ENCODE measurements at places on chromosomes 11 and 22.
A peak's percentile ranks its signal among the peaks of the same experiment; 100 is the strongest.

GRCh38 chr11:124783002-124783401 is 17.2 kb downstream of the MSANTD2 start:
- no peak for DNase-seq

DNA sequence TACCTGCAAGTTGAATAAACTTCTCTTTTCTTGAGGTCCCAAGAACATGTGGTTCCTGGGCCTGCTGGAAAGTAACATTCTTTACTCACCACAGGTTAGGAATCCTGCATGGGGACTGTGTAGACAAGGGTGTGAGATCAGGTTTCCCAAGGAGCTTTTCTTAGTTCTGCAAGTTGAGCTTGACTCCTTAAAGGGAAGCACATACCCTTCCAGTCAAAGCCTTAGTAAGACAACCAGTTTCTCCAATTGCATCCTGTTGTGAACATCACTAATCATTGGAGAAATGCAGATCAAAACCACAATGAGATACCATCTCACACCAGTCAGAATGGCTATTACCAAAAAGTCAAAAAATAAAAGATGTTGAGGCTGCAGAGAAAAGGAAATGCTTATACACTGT is 48.3 kb upstream of the PAK1 start:
- DNase-seq, result no peak

GRCh38 chr11:133381761-133382130 is 150.6 kb downstream of the OPCML start:
- no peak for DNase-seq

DNA sequence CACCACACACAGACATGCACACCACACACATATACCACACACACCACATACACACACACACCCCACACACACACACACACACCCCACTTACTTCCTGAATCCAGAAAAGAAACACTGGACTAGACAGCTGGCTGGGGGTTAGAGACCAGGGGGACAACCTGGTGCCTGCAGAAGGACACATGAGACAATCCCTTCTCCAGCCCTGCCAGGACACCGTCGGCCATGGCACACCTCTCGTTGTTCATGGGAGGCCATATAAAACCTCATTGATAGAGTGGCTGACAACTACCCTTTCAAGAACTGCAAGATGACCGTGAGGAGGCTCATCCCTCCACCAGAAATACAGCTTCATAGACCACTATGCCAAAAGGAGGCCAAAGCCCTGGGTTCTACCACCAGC is 54.3 kb downstream of the IGSF9B start:
- DNase-seq, result no peak

DNA sequence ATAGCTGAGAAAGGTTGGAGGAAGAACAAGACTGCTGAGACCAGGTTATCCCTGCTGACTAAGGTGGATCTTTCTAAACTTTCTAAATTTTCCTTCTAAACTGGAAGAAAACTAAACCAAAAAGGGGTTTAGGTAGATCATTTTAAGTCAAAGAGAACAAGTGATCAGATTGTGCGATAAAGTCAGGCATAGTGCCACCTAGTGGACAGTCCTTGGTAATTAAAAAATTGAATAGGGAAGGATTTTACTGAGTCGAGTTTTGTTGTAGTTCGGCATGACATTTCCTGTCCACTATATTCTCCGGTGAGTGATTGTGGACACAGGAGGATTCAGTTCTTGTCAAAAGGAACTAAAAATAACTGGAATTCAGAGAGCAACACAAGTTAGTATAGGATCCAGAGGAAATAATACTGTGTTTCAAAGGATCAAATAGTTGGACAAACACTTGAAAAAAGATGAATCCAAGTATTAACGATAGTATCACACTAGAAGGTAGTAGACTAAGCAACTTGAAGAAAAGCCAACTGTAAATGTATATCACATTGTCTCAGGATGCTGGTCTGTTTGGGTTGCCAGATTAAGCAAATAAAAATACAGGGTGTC is 1236.4 kb downstream of the FAM181B start:
- DNase-seq, result peak; percentile 43

DNA sequence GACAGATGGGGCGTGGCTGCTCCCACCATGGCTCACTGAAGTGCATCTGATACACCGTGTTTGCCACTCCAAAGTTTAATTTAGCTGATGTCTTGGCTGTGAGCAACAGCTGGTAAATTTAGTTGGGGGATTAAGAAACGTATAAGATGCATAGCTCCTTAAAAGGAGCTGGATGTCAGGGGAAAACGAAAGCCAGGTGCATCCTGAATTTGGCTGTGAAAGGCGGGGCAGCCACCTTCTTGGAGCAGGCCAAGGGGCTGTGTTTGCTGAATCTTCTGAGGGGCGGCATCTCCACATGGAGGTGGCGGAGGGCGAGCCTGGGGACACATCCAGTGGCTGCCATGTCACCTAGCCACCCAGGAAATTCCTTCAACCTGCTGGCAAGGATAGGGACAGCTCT is 20.7 kb upstream of the NCF4 start:
- DNase-seq, result no peak

- DNase-seq, result no peak
These were observed 34.1 kb downstream of the NUP50 start for GRCh38 chr22:45197606-45198462.

GRCh38 chr22:30015846-30016245 is 64.4 kb upstream of the HORMAD2 start:
- DNase-seq, result no peak

- peak; percentile 81 for DNase-seq
These were observed 74.4 kb downstream of the ARHGAP32 start for GRCh38 chr11:129117595-129118350.

GRCh38 chr11:38169286-38169685 is 1571.2 kb upstream of the RAG2 start:
- DNase-seq, result no peak

DNA sequence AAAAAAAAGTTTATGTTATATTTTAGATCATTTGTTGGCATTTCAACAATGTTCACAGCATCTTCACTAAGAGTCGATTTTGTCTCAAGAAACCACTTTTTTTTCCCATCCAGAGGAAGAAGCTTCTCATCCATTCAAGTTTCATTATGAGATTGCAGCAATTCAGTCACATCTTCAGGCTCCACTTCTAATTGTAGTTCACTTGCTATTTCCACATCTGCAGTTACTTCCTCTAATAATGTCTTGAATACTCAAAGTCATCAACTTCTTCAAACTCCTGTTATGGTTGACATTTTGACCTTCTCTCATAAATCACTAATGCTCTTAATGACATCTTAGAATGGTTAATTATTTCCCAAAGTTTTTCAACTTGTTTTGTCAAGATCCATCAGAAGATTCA is 61.3 kb upstream of the CHORDC1 start:
- no peak for DNase-seq

GRCh38 chr11:11774928-11775327 is 66.8 kb upstream of the USP47 start:
- no peak for DNase-seq

DNA sequence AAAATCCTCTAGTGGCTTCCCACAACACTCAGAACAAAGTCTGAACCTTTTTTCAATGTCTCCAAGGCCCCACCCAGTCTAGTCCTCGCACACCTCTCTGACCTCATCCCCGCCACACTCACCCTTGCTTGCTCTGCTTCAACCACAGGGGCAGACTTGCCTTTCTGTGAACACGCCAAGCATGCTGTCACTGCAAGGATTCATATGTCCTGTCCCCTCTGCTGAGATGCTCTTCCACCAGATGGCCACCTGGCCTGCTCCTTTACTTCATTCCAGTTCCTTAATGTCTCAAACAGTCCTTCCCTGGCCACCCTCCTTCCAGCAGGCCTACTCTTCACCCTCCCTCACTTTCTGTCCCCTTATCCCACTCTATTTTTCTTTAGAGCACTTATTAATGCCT is 60.6 kb upstream of the ARHGAP20 start:
- DNase-seq, result no peak

DNA sequence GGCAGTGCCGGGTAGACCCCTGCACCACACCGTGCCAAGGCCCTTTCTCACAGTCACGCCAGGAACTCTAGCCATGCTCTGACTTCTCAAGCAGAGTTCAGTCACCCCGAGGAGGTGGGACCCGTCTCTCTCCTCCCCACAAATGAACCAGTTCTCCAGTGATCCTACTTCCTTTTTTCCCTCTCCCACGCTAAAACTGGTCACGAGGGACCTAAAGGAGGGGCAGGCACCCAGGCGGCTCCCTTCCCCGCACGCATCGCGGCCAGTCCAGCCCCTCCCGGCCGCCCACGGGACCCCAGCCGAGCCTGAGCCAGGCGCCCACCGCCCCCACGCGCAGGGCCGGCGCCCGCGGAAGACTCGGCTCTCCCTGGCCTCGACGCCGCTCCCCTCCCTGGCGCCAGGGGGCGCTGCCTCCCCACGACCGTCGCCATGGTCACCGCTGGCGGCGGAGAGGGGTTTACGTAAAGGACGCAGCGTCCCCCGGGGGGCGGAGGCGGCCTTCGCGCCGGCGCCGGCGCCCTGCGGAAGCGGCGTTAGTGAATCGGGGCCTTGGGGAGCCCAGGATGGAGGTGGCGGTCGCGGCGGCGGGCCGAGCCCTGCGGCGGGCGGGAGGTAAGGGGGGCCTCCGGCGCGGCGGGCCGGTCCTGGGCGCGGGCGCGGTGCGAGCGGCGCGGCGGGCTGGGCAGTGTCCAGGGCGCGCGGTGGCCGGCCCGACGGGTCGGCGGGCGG is at the start of gene DAGLA:
Gene DAGLA (plus strand): TSS at position 499 of the 729 bp plus-strand sequence. CDS start 39,765 bp downstream, outside the sequence.
- DNase-seq, result peak; percentile 85

GRCh38 chr22:29346659-29347058 is 31.2 kb upstream of the RASL10A start:
- peak; percentile 79 for DNase-seq

DNA sequence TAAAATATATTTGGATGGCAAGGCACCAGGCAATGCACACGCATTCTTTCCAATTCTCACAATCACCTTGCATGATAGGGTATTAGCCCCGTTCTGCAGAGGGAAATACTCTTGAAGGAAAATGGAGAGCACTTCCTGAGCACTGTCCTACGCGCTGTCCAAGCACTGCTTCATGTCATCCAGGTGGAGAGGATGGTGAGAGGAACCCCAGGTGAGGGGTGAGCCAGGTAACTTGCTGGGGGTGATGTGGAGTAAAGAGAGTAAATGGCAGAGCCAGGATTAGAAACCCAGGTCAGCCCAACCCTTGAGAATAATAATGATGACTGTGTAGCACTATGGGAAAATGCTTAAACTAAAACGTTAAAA is 711 bp upstream of the PACSIN2 start:
- DNase-seq, result no peak

- no peak for DNase-seq
These were observed 331.6 kb downstream of the CTTN start for GRCh38 chr11:70729949-70730348.

DNA sequence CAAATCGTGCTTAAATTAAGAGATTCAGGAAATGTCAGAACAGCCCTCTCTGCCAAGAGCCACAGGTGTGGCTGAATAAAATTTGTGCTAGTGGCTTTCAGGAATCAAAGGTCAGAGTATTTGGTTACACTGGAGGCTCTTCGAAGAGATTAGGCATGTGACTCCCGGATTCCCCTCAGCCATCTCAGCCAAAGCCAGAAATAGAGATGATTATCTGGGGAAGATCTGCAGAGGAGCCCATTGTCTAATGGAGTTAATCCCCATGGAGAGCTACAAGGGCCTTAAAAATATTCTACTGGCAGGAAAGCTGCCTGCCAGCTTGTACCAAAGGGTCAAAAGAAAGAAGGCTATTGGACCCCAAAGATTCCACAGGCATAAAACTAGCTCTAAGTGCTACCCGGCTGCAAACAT is 1259.5 kb downstream of the TBC1D22A start:
- DNase-seq, result no peak

GRCh38 chr11:28228196-28228895 is 120.2 kb downstream of the METTL15 start:
- no peak for DNase-seq

GRCh38 chr11:115112754-115113153 is 391.5 kb downstream of the CADM1 start:
- DNase-seq, result no peak

- DNase-seq, result peak; percentile 34
These were observed 62.2 kb upstream of the FDX1 start for GRCh38 chr11:110367571-110367970.

DNA sequence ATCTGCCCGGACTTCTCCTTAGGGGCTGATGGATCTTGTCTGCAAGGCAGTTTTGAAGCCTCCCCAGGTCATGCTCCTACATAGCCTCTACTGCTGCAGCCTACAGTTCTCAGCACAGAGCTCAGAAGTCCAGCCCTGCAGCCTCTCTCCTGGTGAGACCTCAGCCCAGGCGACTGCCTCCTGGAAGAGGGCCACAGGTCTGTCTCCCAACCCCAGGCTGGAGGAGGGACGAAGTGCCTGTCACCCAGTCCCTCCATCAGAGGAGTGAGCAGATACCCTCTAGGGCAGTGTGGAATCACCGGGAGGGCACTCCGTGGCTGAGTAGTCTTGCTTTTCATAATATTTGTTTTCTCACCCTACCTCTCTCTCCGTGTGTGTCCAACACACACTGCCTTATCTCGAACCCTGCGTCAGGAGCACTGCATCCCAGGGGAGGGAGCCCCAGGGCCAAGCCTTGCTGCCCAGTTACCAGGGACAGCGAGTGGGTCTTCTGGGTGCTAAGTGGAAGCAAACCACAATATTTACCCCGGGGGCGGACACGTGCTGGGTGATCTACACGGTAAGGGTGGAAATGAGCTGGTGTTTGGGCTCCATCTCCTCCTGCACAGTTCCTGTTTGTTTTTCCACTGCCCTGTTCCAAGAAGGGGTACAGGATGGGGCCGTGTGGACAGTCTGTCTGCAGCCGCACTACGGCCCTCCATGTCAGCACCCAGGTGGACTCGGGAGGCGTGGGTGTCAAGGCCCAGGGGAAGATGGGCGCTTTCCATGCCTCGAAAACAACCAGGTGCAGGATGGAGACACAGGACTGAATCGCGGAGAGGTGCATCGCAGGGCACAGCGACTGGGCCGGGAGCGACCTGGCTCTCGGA is 133.7 kb upstream of the HSD17B12 start:
- DNase-seq, result no peak

GRCh38 chr22:24059121-24059520 is 48.0 kb downstream of the CABIN1 start:
- DNase-seq, result no peak

DNA sequence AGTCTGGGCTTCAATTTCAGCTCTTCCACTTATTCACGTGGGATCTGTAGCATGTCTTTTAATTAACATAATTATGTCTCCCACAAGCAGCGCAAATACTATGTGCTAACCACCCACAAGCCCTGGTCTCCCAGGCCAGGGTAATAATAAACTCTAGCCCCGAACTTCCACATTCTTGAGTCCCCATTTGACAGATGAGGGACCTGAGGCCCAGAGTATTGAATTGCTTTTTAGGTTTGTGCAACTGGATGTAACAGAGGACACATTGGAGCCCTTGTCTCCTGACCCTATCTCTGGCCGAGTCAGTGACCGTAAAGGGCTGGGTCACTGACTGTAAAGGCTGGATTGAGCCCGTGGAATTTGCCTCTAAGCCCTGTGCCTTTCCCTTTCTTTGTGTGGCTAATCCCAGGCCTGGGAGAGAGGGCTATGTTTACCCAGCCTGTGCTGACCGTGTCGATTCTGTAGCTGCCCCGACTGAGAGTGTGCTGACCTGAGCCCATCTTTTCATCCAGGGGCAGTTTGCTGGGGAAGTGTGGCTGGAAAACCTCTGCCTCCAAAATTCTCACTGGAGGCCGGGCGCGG is 3.9 kb downstream of the CRYBB2 start:
- no peak for DNase-seq

Measured in midbrain (tissue), 1 donor.